CD8-positive, alpha-beta memory T cell (primary cell): ENCODE measurements at places on chromosomes 12 and 14.

GRCh38 chr12:131471271-131471905 lies 239.5 kb upstream of the SFSWAP start:
- no peak for DNase-seq

DNA sequence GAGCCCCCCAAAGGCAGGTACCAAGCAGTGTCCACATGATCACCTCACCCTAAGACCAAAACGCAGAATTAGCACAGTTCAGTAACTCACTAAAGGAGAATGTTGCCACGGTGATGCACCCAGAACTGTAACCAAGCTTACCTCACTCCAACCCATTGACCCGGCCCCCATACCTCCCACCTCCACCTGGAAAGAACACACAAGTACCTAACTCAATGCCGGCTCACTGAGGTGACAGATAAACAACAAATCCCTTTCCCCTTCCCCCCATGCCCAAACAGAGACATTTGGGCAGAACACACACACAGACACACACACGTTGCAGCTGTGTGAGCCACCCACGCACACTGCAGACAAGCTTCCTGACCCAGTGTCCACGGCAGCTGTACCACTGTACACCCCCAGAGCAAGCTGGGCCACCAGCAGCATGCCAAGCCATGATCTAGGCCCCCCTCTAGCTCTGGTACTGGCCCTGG lies 1.3 kb downstream of the RAPGEF3 start:
- DNase-seq, result no peak

DNA sequence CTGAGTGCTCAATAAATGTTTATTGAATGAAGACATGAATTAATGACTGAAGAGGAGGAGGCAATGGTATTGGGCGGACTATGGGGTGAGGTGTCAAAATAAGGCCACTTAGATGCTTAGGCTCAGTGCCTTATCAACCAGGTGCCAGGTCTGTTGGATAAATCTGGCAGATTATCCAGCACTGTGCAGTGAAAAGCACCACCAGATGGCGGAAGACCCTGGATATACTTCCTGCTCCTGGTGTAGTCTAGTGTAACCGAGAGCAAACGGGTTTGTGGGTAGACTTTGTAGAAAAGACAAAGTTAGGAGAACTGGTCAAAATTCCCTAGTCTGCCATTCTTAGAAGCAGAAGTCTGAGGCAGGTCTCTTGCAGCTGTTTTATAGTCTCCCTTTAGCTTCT lies 306.3 kb downstream of the ATP23 start:
- DNase-seq, result no peak

- DNase-seq, result no peak
These were observed 80.0 kb upstream of the PTPRQ start for GRCh38 chr12:80364056-80364455.

DNA sequence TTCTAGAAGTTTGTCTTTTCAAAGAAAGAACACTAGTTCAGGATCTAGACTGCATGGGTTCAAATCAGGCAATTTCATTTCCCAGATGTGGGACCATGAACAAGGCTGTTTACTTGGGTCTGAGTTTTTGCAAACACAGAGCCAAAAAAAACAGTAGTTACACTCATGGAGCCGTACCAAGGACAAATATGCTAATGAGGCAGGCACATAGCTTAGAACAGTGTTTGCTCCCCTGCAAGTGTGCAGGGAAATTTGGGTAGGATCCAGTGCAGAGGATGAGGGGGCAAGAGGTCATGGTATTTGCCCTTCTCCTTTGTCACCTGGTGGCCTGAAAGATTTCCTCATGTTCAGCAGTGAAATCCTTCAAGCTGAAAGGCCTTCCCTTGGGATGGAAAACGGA lies 860.4 kb downstream of the VRK1 start:
- DNase-seq, result no peak

DNA sequence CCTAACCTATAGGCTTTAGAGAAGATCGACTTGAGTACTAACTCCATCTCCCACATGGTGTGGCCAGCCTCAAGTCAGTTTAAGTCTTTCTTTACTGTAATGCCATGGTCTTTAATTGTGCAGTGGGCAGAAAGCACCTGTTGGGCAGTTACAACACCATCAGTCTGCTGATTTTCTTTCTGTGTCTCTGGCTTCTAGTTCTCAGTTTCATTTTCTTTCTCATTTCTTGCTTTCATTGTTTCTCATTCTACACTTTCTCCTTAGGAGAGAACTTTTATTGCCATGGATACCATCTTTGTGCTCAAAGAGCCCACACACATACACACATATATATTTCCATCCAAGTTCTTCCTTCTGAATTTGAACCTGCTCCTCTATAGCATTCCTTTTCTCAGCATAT lies 96.1 kb upstream of the SLC16A7 start:
- DNase-seq, result no peak

GRCh38 chr14:79997509-79998208 lies 213.6 kb downstream of the DIO2 start:
- DNase-seq, result no peak

- DNase-seq, result no peak
These were observed 398.8 kb downstream of the C12orf75 start for GRCh38 chr12:105729181-105729771.

- DNase-seq, result no peak
These were observed 138.5 kb upstream of the SRRM4 start for GRCh38 chr12:118842866-118843265.

- no peak for DNase-seq
These were observed 1251.0 kb upstream of the USP15 start for GRCh38 chr12:61009192-61009591.
